ENCODE measurements at places on chromosomes 1 and 21.

GRCh38 chr1:21507511-21508270, 1.5 kb upstream of the ALPL start:
- DNase-seq, result no peak

GRCh38 chr1:34591751-34592629, 162.9 kb upstream of the GJB5 start:
- no peak for DNase-seq

DNA sequence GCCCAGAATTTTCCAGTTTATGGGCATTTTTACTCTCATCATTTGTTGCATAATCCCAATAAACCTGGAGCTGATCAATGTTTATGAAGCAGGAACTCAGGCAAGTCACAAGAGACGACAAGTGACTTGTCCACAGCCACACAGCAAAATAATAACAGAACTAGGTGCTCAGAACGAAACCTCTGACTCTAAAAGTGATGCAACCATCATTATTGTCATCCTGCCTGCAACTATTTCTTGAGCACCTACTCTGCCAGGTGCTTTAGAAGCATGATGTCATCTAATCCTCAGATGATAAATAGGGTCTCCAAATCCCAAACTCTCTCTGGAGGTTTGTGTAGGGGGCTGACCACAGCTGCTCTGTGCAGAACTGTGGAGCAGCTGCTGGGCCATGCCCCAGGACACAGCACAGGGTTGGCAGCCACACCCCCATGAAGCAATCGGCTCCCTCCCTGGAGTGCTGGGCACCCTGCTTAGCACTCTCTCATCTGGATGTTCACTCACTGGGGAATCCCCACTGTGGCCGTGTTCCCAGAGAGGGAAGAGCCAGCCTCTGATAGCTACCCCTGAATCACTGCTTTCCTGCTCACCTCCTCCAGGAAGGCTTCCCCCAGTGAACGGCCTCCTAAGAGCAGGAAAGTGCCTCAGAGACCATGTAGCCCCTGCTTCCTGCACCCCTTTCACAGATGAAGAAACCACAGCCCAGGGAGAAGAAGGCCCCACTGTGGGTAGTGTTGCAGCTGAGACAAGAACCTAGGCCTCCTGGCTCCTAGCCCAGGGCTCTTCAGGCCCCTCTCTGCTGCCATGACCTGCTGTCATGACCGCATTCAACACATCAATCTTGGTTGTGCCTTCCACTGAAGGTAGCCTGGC, 2.1 kb downstream of the TTC22 start:
- no peak for DNase-seq

DNA sequence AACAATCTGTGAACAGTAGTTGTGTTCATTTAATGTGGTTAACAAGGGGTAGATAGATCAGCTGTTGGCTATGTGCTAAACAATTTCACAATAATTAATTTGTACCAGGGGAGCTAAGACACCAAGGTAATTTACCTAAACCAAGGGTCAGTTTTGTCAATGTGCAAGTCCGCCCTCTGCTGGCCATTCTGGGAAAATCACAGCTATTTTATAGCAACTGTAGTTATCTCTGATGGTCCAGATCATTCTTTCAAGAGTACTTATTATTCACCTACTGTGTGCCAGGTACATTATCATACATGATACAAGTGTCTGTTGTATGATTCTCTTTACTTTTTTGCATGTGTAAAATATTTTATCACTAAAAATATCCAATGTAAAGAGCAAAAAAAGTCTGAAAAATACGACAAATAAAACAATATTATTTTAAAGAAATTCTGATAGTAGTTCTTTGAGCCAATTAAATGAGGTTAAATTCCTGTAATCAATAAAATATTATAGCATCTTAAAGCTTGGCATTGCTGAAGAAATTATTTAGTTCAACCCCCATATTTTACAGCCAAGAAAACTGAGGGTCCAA, 312.3 kb upstream of the FAM78B start:
- DNase-seq, result peak; percentile 66

DNA sequence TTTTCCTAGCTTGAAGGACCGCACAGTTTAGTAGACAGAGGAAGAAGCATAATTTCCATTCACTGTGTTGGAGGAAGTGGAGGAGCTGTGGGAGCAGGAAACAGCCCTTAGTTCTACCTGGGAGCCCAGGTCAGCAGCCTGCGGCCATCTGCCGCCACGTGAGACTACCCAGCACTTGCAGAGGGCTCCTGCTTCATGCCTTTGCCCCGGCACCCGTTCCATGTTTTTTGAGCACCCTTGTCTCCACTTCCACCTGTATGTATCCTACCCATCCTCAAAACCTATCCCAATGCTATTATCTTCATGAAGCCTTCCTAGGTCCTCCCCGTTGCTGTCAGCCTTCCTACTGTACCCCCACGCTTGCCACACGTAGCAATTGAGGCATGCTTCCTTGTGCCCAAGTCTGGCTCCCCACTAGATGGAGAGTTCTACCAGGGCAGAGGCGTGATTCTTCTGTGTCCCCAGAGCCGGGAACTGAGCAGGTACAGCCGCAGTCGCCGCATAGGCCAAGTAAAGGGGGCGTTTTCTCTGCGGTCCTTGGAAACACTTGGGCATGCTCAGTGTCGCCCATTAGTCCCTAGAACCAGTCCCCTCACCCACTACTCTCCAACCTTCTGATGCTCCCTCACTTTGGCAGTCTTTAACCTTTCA, 1.9 kb downstream of the SLC6A9 start:
- no peak for DNase-seq

GRCh38 chr1:17009706-17010105, 2.0 kb downstream of the ATP13A2 start:
- DNase-seq, result no peak

- DNase-seq, result no peak
These were observed 257.5 kb upstream of the SNX7 start for GRCh38 chr1:98403963-98404480.

DNA sequence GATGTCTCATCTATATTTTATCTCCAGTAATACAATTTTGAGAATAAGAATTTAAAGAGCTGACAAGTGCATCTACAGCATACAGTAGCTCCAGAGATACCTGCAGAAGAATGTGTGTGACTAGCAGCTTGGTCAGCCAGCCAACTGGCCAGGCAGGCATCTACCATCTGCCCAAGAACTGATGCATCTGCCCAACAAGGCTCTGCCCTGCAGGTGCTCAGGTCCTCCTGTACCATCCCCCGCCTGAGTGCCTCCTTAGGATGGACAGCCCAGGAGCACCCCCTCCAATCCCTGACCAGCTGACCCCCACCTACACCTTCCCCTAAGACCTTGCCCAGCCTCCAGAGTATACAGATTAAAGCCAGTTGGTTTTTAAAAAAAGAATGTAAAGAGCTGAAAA, 30.3 kb downstream of the TMEM69 start:
- DNase-seq, result no peak

DNA sequence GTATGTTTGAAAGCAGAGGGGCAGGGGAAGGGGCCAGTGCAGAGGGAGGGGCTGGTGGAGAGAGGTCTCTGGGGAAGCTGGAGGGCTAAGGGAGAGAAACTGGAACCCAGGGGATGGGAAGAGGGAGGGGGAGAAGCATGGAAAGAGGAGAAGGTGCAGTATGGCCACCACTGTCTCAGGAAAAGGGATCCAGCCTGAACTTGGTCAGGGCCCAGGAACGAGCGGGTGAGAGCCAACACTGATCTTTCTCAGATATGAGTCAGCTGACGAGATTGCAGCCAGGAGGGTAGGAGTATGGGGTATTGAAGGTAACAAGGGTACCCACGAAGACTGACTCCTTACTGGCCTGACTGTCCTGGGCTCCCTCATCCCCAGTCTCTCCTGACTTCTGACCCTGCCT, 18.0 kb downstream of the TIE1 start:
- no peak for DNase-seq

- DNase-seq, result no peak
These were observed 7.9 kb downstream of the SLC2A7 start for GRCh38 chr1:9018333-9018732.

- DNase-seq, result peak; percentile 81
These were observed 138.3 kb downstream of the TTLL7 start for GRCh38 chr1:83860490-83861221.

GRCh38 chr1:169571450-169571849, 14.8 kb downstream of the F5 start:
- DNase-seq, result no peak

- DNase-seq, result no peak
These were observed 26.2 kb downstream of the VPS26C start for GRCh38 chr21:37240978-37241377.

DNA sequence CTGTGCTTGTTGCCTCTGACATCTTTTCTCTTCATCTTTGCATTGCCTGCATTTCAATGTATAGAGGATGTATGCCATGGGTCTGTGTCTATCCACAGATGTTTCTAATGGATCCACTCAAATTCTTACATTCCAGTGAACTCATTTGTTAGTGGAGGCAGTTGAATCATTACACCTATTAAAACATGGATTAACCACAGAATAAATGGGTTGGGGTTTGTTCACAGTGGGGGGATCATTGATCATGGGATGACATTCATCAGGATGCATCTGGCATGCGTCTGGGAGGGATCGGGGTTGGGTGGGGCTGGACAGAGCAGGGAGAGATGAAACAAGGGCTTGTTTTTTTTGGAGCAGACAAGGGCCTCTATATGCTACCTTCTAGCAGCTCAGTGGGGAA, 182.5 kb downstream of the RHOU start:
- DNase-seq, result no peak

GRCh38 chr21:42397746-42398394, 2.0 kb upstream of the TMPRSS3 start:
- DNase-seq, result no peak

GRCh38 chr1:155504207-155504606, 58.4 kb downstream of the ASH1L start:
- no peak for DNase-seq

DNA sequence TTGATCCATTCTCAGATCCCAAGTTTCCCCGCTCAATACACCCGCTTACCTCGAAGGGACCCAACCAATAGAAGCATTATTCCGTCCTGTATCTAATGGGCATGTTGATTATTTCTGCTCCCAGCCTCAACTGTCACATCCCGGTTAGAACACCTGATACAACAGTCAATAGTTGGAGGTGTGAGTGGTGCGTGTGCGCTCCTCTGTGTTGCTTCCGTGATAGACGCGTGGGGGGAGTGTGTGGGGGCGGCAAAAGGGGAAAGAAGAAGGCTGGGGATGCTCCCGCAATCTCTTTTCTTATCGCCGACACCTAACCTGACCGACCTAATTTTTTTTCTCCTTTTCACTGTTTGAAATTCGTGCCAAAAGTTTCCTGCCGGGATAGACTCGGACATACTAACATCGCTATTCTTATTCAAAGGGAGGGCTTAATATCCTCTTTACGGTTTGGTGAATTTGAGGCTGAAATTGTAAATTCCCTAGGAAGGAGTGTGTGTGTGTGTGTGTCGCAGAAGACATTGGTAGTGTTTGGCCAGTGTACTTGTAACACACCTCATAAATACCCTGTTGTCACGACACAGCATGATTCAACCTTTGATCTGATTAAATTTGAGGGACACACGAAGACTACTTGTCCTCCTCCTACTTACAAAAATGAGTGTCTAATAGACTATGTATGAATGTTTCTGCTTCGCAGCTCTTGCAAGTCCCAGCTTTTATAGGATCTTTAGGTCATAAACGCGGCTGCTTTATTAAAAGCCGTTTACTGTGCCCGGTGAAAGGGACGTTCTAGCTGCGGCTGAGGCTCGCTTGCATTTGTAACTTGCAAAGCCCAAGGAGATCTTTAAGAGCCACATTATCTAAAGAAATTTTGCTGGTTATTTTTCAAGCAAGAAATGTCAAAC, 1.5 kb upstream of the PROX1 start:
- no peak for DNase-seq

DNA sequence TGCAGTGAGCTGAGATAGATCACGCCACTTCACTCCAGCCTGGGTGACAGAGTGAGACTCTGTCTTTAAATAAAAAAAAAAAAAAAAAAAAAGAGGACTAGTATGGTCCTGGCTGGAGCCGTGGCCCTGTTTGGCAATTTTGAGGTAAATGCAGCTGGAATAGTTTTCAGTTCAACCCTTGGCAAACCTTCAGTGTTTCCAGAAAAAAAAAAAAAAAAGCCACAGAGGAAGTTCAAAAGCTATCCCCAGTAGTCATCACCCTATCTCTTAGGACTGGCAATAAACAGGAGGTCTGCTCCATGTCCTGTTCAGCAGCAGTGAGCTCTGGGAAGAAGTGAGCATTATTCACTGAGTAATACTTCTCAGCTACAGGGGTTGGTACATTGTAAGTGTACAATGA, 56.8 kb upstream of the ERRFI1 start:
- DNase-seq, result no peak

GRCh38 chr1:2352897-2353550, 38.3 kb downstream of the MORN1 start:
- no peak for DNase-seq

DNA sequence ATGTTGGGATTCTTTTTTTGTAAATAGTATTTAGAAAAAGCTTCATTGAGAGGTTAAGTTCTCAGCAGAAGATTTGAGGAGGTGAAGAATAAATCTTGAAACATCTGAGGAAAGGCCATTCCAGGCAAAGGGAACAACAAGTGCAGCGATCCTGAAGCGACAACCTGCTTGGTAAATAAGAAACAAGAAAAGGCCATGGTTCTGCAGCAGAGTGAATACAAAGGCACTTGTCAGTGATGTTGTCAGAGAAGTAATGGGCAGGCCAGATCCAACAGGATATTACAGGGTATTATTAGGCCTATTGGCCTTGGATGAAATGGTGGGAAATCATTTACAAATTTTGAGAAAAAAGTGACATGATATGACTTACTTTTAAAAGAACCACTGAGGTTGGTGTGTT, 960.0 kb downstream of the PLA2G4A start:
- DNase-seq, result no peak

- no peak for DNase-seq
These were observed 24.8 kb upstream of the EYA3 start for GRCh38 chr1:28113242-28113572.

DNA sequence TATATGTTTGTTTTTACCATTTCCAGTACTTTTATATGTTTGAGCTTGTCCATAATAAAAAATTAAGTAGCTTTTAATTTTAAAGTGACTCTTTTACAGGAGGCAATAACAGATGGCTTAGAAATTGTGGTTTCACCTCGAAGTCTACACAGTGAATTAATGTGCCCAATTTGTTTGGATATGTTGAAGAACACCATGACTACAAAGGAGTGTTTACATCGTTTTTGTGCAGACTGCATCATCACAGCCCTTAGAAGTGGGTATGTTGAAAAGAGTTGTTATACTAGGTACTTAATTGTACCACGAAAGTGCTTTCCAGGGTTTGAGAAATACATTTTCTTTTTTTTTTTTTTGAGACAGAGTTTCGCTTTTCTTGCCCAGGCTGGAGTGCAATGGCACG, 46.1 kb downstream of the RNF2 start:
- no peak for DNase-seq

Measured in liver (tissue), 10 donors.